ENCODE measurements at places on chromosomes 2 and 18.

DNA sequence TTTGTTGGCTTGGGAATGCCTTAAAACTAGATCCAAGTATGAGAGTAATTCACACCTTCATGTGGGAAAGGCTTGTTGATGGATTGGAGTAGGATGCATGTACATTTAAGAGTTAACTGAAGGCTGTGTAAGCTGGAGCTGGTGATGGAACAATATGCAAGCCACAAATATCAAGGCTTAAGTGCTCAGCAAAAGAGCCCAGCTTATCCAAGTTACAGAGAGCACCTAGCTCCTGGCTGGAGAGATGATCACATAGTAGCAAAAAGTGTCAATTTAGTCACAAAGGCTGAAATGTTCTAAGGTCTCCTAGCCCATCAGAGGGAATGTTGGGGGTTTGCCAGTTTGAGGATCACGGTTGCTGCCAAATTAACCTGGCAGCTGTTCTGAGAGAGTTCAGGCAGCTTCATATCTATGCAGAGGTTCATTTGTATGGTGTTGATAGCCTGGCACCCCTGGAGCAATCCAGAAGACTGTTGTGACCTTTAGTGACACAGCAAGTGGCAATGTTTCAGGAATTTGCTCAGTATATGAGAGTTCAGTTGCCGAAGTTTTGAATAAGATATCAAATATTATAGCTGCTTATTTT, 228.2 kb downstream of the DOK6 start:
- DNase-seq, result no peak

DNA sequence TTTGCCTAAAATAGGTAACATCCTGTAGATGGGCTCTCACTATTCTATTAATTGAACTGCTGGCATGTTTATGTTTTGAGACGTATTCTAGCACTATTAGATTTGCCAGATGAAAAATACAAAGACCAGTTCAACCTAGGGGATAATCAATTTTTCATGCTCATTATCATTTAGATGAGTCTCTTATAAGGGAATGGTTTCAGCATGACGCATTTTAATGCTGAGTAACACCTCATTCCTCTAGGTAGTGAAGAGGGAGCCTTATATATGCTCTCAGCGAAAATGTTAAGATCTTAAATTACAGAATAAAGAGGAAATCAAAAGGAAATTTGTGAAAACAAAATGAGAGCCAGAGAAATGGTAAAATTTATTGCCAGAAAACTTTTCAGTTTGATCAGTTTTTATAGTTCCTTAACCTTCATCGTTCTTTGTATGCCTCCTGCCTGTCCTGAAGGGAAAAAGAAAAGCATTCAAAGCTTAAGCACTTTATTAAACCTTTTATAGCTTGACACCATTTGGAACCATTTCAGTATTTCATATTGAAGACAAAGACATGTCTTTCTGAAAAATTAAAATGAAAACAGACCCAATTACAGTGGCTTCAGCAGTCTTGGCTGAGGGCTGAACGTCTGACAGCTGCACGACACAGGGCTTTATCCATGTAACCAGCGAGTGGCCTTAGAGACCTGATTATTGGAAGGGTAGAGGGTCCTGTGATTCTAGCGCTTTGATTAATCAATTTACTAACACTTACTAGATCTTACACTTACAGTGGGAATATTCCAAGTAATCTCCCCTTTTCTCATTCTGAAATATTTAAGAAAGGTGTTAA, 112.8 kb downstream of the ADCYAP1 start:
- DNase-seq, result no peak

- DNase-seq, result peak; percentile 41
Measured at GRCh38 chr2:237201461-237202287, 116.0 kb downstream of the COPS8 start.

GRCh38 chr18:23617412-23618014, 31.2 kb upstream of the NPC1 start:
- no peak for DNase-seq

- no peak for DNase-seq
Measured at GRCh38 chr18:54268751-54269150, 566 bp upstream of the POLI start.

- DNase-seq, result peak; percentile 90
Measured at GRCh38 chr2:177392373-177393202, at the start of gene AGPS. Gene AGPS, plus strand, starts transcription at chr2:177392773. Its CDS starts 17 bp downstream, at chr2:177392790.

DNA sequence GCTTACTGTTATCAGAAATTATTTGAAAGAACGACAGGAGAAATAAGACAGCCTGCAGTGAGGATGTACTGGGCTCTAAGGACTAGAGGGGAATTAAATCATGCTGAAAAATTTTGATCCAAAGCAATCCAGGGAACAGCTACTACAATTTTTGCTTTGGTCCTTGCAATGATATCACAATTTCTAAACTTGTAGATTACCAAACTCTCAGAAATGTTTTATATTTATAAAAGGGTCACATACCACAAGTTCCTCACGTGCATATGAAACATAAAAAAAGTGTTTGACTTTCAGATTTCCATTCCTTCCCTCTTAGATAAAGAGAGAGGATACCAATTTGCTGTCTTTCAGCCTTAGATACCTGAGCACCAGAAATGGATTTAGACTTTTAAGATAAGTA, 261.2 kb downstream of the STK39 start:
- DNase-seq, result no peak

Measured in ecto neural progenitor cell (in vitro differentiated cells).